ENCODE measurements at places on chromosomes 6 and 20. TPM values are rescaled to one million over a fixed set of nuclear protein-coding genes. Genes with fewer than 3 reads are reported as not detected.

Gene TRIM31
- total RNA-seq = 0.69 TPM

Gene COL9A1
- not detected for total RNA-seq

Gene C6orf58
- 0.09 TPM for total RNA-seq

Gene CRYBG1
- total RNA-seq = 0.82 TPM
